ENCODE measurements at places on chromosomes 1 and 21.

GRCh38 chr1:38670544-38671122 lies 188.9 kb downstream of the RRAGC start:
- no peak for DNase-seq

- DNase-seq = no peak
Measured at GRCh38 chr1:77467021-77467595, 185.3 kb downstream of the AK5 start.

DNA sequence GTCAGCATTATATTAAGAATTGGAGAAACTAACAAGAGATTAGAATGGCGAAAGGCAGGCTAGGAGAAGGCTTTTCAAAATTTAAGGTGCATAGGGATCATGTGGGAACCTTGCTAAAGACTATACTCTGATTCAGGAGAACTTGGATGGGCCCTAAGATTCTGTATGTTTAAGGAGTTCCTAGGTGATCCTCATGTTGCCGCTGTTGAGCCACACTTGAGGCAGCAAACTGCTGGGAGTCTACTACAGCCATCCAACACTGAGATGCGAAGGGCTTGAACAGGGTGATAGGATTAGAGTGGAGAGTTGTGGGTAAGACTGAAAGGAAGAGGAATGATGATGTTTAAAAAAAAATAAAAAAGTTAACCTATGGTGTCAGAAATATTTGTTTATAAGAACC lies 1013.2 kb downstream of the MRPL39 start:
- no peak for DNase-seq

DNA sequence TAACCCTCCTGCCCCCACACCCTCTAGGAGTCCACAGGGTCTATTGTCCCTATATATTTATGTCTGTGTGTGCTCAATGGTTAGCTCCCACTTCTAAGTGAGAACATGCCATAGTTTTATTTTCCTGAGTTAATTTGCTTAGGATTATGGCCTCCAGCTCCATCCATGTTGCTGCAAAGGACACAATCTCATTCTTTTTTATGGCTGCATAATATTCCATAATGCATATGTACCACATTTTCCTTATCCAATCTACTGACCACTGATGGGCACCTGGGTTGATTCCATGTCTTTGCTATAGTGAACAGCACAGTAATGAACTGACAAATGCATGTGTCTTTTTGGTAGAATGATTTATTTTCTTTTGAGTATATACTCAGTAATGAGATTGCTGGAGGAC lies 13.3 kb upstream of the FHAD1 start:
- DNase-seq = no peak
